ENCODE measurements at places on chromosomes 12 and 14.

DNA sequence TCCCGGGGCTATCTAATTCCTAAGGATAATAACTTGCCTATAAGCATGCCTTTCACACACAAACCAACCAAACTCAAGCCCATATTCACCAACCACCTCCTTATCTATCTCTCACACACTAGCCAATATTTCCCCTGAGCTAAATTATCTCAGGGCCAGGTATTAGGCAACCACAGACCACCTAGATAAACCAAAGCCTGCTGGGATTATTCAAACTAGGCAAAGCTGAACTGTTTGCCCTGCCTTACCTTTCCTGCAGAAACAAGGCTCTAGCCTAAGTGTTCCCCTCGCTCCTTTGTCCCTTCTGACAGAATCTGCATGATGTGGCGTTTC, 114.7 kb upstream of the EEA1 start:
- DNase-seq: no peak

- peak; percentile 90 for DNase-seq
Observed at GRCh38 chr12:64083285-64084210, 138.5 kb downstream of the KICS2 start.

- DNase-seq: no peak
Observed at GRCh38 chr12:95687937-95688336, 102.6 kb downstream of the NTN4 start.

DNA sequence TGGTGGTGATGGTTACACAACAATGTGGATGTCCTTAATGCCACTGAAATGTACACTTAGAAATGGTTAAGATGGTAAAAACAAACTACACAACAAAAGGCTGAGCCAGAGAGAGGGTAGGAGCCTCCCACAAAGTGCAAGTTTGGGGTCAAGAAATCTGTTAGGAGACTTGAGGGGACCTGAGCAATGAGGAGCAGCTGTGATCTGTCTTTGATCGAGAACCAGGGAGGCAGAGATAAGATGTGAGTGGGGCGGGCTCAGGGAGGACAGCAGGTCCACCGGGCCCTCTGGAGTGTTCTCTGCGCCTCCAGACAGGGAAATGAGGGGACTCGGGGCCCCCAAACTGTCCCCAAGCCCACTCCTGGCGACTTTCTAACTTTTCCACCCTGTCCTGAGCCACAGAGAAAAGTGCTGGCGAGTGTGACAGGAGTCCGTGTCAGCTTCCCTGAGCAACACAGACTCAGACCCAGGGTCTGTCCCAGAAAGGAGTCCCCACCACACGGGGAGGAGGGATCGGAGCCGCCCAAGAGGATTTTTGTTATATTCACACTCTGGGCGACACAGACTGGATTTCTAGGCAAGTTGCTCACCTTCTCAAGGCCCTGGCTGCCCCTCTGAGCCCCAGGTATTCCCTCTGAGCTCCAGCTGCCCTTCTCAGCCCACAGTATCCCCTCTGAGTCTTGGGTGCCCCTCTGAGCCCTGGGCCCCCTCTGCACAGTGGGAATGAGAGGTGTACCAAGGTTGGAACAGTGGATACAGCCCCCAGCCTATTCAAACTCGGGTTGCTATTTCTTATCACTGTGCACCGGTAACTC, 11.5 kb upstream of the SCARB1 start:
- DNase-seq: no peak

DNA sequence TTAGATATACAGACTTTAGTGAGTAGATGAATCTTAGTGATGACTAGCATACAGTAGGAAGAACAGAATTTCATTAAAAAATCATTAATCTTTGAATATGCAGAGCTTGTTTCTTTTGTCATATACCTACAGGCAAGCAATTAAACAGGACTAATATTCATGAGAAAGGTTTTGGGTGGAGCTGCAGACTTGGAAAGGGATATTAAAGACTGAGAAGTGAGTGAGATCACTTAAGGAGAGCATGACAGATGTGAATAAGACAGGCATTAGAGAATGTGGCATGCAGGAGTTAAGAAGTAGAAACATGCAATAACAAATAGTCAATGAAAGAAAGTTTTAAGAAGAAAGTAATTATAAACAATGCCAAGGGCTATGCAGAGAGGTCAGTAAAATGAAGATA, 187.7 kb downstream of the TMTC3 start:
- DNase-seq: no peak

- DNase-seq: peak; percentile 68
Observed at GRCh38 chr12:69059465-69060457, 126.8 kb upstream of the CPM start.

- DNase-seq: no peak
Observed at GRCh38 chr14:72142328-72142727, 210.1 kb downstream of the RGS6 start.

DNA sequence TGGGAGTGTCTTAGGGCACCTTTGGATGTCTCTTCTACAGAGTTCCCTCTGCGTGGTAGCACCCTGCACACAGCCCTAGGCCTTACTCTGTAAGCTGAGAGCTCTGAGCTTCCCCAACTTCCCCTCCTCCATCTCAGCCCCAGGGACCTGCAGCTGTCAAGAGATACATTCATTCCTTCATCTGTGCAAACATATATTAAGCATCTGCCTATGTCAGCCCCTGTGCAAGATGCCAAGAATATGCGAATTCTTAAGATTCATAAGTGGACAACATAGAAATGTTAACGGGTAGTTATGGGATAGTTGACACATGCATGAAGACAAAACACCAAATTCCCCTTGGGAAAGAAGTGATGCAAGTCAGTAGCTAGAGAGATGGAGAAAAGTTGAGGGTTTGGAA, 190.8 kb downstream of the SLC41A2 start:
- DNase-seq: no peak

- peak; percentile 36 for DNase-seq
Observed at GRCh38 chr12:49187184-49187583, 1.7 kb downstream of the TUBA1A start.

- DNase-seq: no peak
Observed at GRCh38 chr12:50745861-50746260, 18.0 kb upstream of the ATF1 start.

- no peak for DNase-seq
Observed at GRCh38 chr12:6948873-6949594, 2.1 kb upstream of the PTPN6 start.

DNA sequence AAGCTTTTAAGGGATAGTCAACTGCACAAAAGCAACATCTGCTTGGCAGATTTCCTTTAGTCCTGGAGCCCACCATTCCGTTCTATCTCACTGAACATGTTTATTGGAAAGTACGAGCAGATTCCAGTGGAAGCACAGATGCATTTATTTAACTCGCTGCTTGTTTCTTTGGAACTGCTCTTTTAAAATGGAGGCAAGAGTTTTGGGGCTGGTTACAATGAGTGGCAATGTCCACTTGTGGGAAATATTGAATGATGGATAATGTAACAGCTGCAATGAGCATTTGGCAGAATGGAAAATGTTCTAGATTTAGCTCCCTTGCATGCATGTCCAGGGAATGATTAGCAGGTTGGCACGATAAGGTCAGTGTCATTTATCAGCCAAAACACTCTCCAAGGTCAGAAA, 163.0 kb downstream of the ATP23 start:
- DNase-seq: no peak

- DNase-seq: no peak
Observed at GRCh38 chr12:85253853-85254252, 26.2 kb upstream of the ALX1 start.

DNA sequence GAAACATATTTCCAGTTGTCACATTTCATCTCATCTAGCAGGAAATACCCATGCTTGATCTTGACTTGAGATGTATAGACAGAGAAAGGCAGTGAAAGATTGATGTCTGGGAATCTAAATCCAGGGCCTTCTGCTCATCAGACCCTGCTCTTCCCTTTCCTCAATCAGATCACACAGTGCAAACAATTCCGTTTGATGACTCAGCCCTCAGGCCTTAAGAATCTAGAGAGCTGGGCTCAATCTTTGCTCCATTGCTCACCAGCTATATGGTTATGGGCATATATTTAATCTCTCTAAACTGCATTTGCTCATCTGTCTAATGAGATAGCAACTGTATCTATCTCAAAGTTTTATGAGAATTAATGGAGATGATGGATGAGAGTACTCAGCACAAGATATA, 201.8 kb upstream of the CCDC196 start:
- DNase-seq: no peak

DNA sequence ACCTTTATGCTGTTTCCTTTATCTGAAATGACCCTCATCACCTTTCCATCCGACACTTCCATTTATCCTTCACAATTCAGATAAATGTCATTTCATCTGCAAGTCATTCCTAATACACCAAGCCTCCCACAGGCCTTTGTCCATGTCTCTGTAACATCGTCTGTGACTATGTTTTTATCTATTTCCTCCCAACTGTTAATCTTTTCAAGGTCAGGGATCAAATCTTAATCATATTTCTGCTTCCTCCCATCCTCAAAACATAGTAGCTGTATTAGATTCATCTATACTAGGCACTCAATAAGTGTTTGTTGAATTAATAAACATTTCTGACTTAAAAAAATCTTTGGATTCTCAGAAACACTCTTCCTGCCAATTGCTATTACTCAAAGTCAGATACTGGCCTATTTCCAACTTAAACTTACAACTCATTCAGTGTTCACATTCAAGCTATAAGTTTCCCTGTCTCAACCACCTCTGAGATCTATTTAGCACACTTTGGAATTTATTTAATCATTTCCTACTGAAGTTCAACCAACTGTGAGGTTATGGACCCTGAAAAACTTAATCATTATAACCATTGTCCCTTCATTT, 100.2 kb upstream of the ALX1 start:
- no peak for DNase-seq

GRCh38 chr12:130644146-130644545, 72.0 kb downstream of the RIMBP2 start:
- no peak for DNase-seq

- no peak for DNase-seq
Observed at GRCh38 chr14:55701638-55702037, 121.6 kb downstream of the KTN1 start.

GRCh38 chr12:83514372-83514771, 827.7 kb downstream of the TMTC2 start:
- no peak for DNase-seq

GRCh38 chr14:90940318-90940962, 120.0 kb downstream of the RPS6KA5 start:
- DNase-seq: no peak

GRCh38 chr12:6952863-6953441, 1.8 kb downstream of the PTPN6 start:
- no peak for DNase-seq

- no peak for DNase-seq
Observed at GRCh38 chr12:110199339-110200123, 75.4 kb downstream of the IFT81 start.

DNA sequence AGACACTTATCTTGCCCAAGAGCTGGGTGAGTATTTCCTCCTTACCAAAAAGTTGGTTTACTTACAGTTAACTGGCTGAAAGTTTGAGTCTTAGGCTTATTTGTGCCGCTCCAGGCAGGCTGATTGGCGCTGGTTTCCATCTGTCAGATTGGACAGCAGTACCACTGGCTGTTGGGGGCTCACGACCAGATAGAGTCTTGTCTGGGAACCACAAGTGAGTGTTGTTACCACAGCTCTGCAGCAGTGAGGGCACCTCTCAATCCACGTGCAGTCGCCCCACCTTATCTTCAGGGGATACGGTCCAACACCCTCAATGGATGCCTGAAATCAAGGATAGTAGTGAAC, 58.9 kb downstream of the DDX51 start:
- peak; percentile 8 for DNase-seq

DNA sequence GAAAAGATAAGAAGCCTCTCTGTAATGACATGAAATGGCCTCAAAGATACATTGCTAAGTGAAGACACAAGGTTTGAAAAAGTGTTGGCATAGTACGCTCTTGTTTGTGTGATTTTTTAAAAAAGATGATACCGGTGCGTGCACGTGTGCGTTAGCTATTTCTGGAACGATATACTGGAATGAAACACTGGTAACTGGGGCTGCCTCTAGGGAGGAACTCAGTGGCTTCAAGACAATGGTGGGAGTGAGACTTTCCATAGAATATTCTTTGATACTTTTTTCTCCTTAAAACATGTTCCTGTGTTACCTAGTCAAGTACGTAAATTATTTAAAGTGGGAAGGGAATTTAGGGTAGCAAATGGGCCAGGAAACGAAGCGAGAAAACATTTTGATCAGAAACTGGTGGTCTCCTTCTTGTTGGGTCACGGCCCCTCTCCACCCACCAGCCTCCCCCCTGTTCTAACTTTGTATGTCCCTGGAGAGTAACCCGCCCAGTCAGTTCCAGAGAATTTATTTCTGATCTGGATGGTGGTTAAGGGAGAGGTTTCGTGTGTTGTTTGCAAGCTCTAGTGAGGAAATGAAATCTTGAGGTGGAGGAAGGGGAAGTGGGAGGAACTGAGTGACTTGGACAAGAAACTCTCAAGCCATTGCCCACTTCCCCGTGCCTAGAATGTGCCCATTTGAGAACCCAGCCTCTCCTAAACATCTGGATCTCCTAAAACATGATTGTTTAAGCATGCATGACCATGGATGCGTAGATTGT, 6.6 kb downstream of the FGF6 start:
- no peak for DNase-seq

- DNase-seq: peak; percentile 1
Observed at GRCh38 chr12:14473707-14474287, 93.9 kb downstream of the PLBD1 start.

DNA sequence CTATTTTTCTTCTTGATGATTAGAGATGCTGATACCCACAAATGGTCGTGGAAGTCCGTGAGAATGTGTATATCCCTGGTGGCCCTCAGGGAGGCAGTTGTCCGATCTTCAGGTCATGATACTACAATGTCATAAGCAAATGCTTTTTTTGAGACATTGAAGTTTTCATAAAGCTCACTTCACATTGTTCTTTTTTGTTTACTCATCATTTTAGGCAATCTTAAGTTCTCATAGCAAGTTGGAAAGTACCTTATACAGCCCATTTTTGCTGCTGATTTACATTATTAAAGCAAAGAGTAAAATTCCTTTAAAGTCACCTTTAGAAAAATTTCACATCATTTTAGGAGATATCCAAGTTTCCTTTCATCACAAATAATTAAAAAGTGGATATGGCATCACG, 90.0 kb upstream of the CCDC196 start:
- no peak for DNase-seq

DNA sequence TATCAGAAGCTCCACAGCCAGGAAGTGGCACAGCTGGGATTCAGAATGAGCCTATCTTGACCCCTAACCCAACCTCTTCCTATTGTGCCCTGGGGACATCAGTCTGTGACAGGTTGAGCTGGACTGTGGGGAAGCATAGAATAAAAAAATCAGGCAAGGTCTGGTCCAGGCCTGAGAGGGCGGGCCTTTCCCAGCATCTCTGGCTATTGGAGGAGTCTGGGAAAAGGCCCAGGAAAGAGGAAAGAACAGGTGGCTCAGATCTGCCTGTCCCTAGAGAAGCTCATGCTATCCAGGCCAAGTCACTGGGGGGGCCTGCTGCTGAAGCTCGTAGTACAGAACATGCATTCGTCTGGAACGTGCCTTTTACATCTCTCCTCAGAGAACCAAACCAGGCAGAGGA, 100.5 kb downstream of the PPM1H start:
- DNase-seq: no peak

All from GM04504 (cell line).